ENCODE measurements at places on chromosomes 5 and 9.

DNA sequence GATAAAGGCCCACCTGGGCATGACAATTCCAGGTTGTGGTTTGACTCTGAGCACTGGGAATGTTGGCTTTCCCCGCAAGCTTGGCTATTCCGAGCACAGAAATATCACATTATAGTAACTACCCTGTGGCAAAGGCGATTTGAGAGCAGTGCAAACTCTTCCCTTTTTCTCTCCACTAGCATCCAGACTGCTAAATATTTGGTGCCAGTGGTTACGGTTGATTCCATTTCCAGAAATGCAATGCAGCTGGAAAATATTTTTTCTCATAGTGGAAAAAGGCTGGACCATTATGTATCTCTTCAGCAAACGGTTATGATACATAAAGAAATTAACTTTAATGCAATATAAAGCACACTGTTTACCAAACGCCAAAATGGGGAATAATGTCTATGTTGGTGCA is 158.0 kb downstream of the ENC1 start:
- no peak for DNase-seq

DNA sequence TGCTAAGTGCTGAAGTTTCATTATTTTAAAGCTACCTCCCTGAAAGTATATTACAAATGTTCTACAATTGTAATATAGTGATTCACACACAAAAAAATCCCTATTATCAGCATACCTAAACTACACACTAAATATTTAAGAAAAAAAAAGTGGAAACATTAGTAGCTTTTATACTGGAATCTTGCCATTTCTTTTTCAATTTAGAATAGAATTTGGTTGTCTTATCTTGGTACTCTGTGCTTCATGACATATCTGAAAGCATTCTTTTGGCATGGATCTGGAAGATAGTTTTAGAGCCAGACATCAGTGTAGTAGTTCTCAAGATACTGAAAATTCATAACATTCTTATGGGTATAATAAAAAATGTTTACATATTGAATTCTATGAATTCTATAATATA is 35.0 kb downstream of the SLC1A3 start:
- DNase-seq: no peak

GRCh38 chr5:65480306-65480865 is 1.3 kb downstream of the ADAMTS6 start:
- DNase-seq: no peak

- DNase-seq: no peak
Observed at GRCh38 chr5:27087747-27088146, 49.4 kb upstream of the CDH9 start.

DNA sequence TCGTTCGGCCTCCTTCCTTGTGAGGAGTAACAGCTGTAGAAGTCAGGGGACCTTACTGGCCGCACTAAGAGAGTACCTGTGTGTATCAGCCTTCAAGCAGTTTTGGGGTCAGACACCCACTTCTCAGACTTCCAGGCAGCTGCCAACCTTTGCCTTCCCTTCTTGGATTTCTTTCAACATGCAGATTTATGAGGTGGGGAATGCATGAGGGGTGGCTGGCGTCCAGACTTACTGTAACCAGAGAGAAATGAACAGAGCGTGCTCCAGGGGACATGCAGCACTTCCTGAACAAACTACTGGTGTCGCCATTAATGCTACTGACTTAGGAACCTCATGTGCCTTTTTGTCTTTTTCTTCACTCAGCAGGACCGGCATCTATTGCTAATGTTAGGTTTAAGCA is 46.7 kb downstream of the INSYN2B start:
- DNase-seq: no peak

DNA sequence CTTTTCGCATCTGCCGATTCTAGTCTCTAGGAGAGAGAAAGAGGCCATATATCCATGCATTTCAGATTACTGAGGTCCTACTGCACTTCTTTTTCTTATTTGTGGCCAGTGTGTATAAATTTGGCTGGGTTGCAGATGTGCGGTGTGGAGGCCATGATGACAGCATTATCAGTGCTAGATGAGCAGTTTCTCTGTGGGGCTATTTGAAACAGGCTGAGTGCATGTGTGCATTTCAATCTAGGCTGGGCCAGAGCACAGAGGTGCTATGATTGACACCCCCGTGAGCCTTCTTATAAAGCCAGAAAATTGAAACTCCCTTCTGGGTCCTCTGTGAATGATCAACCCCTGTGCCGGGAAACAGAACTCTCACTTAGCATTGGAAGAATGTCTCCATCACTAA is 70.0 kb downstream of the TMEM252 start:
- DNase-seq: no peak

DNA sequence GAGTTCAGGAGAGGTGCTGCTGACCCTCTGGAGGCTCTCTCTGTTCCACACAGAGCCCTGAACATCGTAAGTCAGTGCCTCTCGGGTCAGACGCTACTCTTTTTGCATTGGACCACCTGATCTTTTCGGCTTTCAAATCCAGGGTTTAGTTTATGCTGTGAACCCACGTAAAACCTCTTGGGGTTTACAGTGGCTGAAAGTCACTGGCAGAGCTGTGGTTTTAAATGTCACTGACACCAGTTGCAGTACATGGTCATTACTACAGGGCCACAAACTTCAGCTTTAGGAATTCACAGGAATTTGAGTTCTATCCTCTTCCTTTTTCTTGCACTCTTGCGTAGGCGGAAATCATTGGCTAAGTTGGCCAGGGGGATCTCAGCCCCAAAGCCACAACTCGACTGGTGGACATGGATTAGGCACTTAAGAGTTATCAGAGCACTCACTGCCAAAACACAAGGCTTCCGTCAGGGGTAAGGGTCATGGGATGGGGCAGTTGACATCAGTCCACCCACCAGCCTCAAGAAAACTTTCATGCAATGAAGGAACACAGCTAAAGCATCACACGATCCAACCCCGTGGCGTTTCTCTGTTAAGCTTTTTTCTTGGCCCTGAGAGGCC is 76.9 kb downstream of the SFXN1 start:
- DNase-seq: no peak

DNA sequence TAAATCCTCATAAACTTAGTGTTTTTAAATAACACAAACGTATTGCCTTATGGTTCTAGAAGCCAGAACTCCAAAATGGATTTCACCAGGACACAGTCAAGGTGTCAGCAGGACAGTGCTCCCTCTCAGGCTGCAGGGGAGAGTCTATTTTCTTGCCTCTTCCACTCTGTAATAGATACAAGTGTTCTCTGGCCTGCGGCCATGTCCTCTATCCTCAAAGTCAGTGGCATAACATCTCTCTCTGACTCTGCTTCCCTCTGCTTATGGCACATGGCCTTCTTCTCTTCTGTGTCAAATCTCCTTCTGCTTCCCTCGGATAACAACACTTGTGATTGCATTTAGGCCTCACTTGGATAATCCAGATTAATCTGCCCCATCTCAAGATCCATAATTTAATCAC is 129.4 kb upstream of the OR13F1 start:
- DNase-seq: no peak

GRCh38 chr5:131548176-131548575 is 86.9 kb downstream of the RAPGEF6 start:
- no peak for DNase-seq

DNA sequence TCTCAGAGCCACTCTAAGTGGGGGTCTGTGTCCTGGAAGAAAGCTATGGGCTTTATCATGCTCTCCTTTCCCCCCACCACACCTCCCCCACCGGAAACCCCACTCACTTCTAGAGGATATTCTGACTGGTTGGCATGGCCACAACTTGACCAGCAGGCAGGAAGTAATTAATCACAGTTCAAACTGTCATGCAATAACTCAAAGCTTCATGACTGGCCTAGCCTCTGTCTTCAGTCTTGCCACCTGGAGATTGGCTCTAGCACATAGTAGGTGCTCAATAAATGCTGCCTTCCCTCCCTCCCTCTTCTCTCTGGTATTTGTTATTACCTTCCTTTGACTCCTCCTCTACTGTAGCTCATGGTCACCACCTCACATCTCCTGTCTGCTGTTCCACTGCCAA is 124.7 kb downstream of the GABBR2 start:
- DNase-seq: no peak

- DNase-seq: peak; percentile 30
Observed at GRCh38 chr5:153551537-153552079, 61.1 kb downstream of the GRIA1 start.

- no peak for DNase-seq
Observed at GRCh38 chr9:6901180-6901579, 143.4 kb downstream of the KDM4C start.

DNA sequence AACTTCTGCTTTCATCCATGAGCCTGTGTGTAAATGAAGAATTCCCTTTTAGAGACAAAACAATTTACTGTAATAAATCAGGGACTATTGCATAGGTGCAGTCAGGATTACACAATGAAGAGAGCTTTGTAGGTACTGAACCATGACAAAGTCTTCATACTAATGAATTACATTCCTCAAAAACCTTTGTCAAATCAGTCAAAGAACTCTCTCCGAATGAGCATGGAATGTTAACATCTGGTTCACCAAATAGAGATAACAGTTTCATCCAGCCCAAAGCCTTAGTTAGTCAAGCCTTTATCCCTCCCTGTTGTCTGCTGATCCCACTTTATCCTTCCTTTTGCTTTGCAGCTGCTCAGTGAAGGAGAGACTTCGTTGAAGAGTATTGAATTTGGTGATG is 62.9 kb upstream of the DMRTA1 start:
- DNase-seq: no peak

- DNase-seq: no peak
Observed at GRCh38 chr5:127056896-127057295, 16.4 kb downstream of the C5orf63 start.

GRCh38 chr9:88658311-88658822 is 123.4 kb downstream of the NXNL2 start:
- no peak for DNase-seq

DNA sequence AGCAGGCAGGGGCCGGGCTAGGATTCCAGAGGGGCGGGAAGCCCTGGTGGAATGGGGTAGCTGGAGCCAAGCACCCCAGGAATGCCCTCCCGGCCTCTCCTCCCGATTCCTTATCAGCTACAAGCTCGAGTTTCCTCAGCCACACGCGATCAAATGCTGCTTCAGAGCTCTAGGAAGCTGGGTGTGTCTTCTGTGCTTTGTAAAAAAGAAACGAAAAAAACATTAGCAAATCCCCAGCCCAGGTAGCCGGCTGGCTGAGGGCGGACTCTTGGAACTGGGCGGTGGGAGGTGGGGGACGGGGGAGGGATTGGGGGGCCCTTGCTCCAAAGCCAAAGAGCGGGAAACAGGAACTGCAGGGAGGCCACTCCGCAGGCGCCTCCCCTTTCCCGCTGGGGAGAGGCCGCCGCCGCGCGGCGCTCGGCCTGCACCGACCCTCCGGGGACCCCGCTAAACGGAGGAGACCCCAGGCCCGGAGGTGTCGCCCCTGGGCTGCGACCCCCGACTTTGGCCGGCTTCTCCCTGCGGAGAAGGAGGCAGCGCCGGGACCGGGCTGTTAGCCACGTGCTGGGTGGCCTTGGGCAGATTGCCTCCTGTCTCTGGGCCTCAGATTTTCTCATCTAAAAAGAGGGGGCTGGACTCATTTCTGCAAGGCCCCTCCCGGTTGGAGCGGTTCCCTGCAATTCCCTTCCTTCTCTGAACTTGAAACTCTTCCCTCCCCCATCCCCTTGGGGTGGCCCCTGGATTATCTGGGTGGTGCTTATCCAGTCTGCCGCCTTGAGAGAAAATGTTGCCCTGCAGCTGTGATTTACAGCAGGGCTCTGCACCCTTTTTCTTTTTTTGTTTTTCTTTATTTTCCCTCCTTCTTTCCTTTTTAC is 40.9 kb upstream of the FABP6 start:
- DNase-seq: no peak

DNA sequence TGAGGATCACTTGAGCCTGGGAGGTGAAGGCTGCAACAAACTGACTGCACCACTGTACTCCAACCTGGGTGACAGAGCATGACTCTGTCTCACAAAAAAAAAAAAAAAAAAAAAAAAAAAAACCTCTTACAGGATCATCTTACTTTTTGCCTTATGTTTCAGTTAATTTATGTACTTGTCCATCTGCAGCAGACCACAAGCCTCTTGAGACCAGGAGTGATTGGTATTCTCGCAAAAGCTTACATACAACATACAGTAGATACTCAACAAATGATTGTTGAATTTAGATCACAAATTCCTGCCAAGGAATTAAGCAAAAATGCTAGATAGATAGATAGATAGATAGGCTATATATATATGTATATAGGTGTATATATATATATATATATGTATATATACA is 12.4 kb downstream of the CEMIP2 start:
- no peak for DNase-seq

DNA sequence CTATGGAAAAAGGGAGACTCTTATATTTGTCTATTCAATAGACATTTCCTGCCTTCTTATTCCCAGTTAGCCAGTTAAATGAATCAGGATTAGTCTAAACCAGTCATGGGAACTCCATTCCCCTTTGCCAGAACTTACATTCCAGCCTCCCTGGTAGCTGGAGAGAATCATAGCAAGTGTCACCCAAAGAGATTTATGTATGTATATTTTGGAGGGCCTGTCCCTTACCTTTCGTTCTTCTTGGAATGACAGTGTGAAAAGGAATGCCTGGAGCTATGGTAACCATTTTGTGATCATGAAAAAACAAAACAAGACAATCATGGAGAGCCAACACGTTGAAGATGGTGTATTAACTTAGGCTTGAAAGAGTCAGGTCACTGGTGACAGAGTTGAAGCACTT is 627.7 kb downstream of the CCDC171 start:
- no peak for DNase-seq

DNA sequence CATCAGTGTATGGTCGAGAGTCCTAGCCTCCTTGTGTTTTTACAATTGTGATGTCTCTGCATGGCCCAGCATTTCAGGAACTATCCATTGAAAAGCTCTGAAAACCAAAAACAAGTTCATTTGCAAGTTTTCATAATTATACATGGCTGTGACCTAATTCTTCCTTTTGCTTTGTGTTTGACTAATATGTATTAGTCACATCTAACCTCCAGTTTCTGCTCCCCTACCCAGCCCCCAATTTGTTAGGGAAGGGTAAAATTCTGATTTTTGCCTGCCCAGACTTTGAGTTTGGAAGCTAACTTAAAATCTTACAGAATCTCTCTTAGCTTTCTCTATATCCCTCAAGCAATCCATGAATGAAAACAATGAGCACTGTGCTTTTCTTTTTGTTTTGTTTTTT is 128.2 kb upstream of the SEMA6A start:
- DNase-seq: no peak

GRCh38 chr5:135222171-135222681 is 176.8 kb downstream of the MACROH2A1 start:
- DNase-seq: no peak

- no peak for DNase-seq
Observed at GRCh38 chr9:19018201-19018600, 14.8 kb downstream of the SAXO1 start.

DNA sequence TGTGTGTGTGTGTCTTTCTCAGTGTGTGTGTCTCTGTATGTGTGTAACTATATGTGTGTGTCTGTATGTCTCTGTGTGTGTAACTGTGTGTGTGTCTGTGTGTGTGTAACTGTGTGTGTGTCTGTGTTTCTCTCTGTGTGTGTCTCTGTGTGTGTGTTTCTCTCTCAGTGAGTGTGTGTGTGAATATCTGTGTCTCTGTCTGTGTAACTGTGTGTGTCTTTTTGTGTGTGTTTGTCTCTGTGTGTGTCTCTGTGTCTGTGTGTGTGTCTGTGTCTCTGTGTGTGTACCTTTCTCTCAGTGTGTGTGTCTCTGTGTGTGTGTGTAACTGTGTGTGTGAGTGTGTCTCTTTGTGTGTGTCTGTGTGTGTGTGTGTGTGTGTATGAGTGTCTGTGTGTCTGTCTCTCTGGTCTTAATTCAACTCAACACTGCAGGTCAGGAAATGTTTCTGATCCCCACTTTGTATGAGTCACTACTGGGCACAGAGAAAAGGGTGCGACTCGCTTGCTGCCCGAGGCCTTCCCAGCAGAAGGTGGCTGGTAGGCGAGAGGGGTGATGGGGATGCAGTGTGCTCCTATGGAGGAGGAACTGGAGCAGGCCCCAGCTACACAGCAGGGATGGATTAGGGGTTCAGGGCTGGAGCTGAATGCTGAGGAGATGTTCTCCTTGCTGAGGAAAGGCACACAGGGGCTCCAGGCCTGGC is 52.1 kb downstream of the NSG2 start:
- DNase-seq: no peak

All from COLO829 (cell line).